ENCODE measurements at places on chromosomes 6 and 20.

DNA sequence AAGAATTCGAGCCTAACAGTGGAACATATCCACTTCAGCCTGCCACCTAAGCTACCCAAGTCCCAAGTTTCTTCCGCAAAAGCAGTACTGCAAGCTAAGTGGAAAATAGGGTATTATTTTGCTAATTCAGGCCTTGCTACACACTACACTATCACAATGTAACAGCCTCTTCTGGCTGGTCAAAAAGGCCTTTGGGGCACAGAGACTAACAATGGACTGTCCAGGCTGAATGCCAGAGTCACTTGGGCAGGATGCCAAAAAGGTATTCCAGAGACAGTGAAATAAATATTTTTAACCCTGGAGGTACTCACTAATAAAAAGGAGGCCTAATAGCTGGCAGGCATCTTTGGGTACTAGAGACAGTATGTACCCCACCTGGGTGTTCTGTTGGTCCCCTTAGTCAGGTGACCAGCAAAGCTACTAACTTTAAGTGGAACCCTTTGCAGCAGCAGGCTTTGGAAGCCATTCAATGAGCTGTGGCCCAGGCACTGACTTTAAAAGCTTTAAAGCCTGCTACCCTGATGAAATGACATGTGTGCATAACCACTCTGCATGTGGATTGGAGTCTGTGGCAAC lies 692.1 kb downstream of the HTR1B start:
- DNase-seq = no peak

DNA sequence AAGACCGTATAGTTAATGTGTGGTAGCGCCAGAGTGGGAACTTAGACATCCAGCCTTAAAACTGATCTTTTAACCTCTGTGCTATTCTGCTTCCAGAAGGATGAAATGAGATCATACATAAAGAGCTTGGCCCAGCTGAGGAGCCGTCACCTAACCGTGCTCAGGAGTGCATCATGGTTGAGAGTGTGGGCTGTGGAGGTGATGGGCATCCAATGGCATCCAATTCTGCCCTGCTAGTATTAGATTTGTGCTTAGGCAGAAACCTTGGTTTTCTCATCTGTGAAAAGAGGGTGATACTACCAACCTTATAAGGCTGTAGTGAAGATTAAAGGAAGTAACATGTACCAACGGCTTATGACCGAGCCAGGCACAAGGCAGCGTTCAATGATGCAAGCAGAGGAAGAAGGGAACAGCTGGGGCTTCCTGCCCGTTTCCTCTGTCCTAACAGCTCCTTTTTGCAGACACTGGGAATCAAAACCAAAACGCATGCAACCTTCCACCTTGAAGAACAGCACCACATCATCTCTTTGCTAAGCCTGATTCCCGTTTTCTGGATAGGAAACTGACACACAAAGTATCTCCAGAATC lies 1.3 kb downstream of the SLC22A16 start:
- DNase-seq = no peak

- no peak for DNase-seq
These were observed 1.7 kb upstream of the CD24 start for GRCh38 chr6:106976270-106976669.

DNA sequence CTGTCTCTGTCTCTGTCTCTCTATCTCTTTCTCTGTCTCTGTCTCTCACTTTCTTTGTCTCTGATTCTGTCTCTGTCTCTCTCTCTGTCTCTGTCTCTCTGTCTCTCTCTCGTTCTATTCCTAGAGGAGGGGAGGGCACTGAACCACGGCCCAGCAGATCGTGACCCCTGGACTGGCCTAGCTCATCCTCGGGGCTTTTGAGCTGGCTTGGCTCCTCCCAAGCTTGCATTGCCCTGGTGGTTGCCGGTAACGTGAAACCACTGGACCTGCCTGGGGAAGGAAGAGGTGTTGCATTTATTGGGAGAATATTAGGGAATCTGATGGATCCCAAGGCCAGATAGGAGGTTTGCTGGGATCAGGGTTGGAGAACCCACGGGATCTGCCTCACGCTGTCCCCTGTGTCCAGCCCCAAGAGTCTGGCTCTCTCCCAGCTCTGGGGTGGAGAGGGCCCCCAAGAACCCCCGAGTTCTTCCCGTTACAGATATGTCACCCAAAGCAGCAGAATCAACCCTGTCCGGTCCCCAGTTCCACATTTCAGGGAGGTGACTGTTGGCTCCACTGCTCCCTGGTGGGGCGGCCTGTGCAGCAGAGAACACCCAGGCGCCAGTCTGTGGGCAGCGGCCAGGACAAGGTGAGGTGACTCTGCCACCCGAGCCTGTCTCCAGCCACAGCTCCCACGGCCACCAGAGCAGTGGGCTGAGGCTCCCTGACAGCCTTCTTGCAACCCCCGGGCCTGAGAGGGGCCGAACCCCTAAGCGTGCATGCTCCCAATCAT lies 228.3 kb downstream of the TTLL2 start:
- no peak for DNase-seq

DNA sequence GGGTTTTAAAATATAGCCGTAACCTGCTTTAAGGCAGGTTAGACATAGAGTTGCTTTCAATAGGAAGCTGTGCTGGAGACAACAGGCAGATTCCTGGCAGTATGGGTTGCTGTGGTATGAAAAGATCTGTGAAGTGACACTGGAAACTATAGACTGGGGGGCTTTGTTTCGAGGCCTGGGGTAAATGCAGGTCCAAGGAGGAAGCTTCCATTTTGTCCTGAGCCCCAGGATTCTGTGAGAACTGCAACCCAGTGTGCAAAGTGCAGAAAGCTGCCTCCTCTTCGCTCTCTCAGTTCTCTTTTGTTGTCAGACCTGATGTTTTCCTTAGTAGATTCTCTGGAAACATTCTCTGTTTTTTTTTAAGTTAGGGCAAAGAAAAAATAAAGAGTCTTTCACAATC lies 86.9 kb downstream of the LYRM4 start:
- DNase-seq = no peak

GRCh38 chr6:45722876-45723275 lies 292.8 kb downstream of the CLIC5 start:
- no peak for DNase-seq

GRCh38 chr6:37435816-37436215 lies 2.8 kb downstream of the CMTR1 start:
- no peak for DNase-seq

GRCh38 chr6:83868639-83869038 lies 9.2 kb downstream of the CYB5R4 start:
- DNase-seq = no peak

DNA sequence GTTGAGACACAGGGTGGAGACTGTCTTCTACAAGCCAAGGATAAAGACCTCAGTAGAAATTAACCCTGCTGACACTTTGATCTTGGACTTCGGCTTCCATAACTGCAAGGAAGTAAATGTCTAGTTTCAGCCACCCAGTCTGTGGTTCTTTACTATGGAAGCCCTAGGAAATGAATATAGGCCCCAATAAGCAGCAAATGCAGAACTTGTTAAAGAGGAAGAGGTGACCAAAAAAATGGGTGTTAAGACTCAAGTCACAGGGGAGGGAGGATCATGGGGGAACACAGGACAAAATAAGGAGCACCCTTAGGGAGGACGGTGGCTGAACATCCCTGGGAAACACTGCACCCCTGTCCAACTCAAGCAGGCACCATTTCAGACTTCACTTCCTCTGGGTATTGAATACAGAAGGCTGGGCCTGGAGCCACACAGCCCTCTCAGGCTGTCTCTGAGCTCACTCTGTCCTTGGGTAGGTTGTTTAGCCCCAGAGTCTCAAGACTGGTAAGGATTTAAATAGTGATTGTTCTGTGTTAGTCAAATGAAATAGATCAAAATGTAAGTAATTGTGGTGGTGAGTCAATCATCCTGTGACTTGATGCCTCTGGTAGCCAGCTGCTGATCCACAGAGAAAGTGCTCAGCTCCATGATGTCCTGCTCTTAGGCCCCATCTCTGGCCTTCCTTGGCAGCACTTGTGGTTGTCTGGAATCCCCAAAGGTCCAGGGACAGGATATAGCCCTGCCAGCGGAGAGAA lies 30.5 kb upstream of the SIRPD start:
- DNase-seq = no peak

Data from activated CD4-positive, alpha-beta T cell treated with anti-CD3 and anti-CD28 coated beads for 1 hour (primary cell).